ENCODE measurements at places on chromosomes 11 and 22. TPM values are rescaled to one million over a fixed set of nuclear protein-coding genes. Genes with fewer than 3 reads are reported as not detected.

Gene LIMK2
- 7.6 TPM for total RNA-seq

Gene OR5AS1
- total RNA-seq = not detected

Gene LGALS12
- not detected for total RNA-seq

Gene BRD1
- total RNA-seq = 15.1 TPM

Gene GLB1L2
- total RNA-seq = 2.3 TPM

Gene CDC45
- 26.5 TPM for total RNA-seq

Gene ADAMTS8
- total RNA-seq = 0.28 TPM

All from A549 treated with ZK216348 at 1 μM for 4 hours (cell line).